ENCODE measurements at places on chromosomes 5 and 9. TPM values are rescaled to one million over a fixed set of nuclear protein-coding genes. Genes with fewer than 3 reads are reported as not detected.

DNA sequence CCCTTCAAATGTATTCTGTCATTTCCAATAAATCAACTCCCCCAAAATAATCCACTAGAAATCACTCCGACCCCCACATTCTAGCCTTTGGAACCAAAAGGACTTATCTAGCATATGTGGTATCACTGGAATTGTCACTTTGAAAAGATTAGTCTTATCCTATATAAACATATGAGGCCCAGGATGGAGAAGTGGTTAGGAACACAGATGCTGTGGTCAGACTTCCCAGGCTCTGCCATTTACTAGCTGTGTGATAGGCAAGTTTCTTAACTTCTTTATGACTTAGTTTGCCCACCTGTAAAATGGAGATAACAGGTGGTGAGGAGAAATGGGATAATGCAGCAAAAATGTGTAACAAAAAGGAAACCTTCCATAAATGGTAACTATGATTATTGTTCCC is 62.0 kb upstream of the GLRX start:
- H3K36me3 ChIP-seq: peaks cover 19% of the 10 kb centered on the region
- no peak for DNase-seq
- H3K27me3 ChIP-seq: no peaks in the 10 kb centered on the region
- no peak overlapping the region for H3K4me3 ChIP-seq

GRCh38 chr5:169712428-169712827 is 75.4 kb downstream of the DOCK2 start:
- H3K4me3 ChIP-seq: no peak overlapping the region
- no peaks in the 10 kb centered on the region for H3K27me3 ChIP-seq
- H3K36me3 ChIP-seq: no peaks in the 10 kb centered on the region

GRCh38 chr9:135949501-135950134 is 11.6 kb downstream of the UBAC1 start:
- peaks cover 16% of the 10 kb centered on the region for H3K4me1 ChIP-seq
- DNase-seq: no peak
- no peak overlapping the region for H3K4me3 ChIP-seq

DNA sequence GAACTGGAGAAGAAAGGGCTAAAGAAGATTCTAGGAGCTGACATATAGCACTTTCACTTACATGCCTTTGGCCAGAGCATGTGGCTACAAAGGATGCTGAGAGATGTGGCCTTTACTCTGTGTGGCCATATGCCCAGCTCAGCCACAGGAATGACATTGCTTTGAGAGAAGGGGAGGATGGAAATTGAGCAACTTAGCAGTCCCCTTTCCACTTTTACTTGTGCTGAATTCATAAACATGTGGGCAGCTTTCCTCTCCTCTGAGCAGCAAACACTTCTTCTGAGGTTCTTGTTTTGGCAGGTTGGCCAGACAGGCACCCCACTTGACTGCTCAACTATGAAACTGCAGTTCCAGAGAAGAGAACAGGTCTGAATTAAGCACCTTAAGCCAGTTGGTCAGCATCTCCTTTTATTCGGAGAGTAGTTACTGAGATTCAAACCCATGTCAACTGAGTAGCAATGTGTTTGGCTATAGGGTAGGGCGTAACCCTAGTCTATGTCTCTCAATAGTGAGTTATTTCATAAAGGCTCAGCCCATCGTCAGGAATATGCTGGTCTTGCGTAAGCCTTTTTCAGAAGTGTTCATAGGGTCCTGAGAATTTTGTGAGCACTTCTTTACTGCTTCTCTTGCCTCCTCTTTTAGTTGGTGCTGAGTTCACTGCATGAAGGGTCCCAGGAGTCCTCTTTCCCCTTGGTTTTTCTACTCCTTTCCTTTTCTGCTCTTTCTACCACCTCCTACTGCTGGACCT is 134.5 kb downstream of the PALM2AKAP2 start:
- no peaks in the 10 kb centered on the region for H3K27me3 ChIP-seq
- no peaks in the 10 kb centered on the region for H3K36me3 ChIP-seq
- peaks cover 17% of the 10 kb centered on the region for H3K4me1 ChIP-seq
- H3K27ac ChIP-seq: no peak overlapping the region
- no peak overlapping the region for H3K4me3 ChIP-seq
- DNase-seq: no peak

DNA sequence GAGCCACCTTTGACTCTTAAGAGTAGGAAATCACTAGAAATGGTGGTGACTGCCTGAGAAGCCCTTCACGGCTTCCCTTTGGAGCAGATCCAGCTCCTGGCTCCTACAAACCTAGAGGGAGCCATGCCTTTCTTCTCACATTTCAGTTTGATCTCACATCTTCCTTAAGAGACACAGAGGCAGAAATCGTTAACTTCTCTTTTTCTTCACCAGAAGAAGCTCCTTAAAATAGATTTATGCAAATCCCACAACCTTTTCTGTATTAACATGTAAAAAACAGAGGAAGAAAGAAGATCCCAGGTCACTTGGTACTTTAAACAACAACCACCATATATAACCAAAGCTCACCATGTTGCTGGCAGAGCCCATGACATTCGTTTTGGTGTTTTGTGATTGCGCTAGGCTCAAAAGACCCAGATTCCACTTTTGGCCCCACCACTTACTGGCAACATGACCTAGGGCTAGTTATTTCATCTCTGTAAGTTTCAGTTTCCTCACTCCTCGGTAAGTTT is 29.6 kb downstream of the PAX5 start:
- no peaks in the 10 kb centered on the region for H3K4me1 ChIP-seq
- peaks cover 58% of the 10 kb centered on the region for H3K27me3 ChIP-seq
- no peak for DNase-seq
- H3K36me3 ChIP-seq: no peaks in the 10 kb centered on the region

DNA sequence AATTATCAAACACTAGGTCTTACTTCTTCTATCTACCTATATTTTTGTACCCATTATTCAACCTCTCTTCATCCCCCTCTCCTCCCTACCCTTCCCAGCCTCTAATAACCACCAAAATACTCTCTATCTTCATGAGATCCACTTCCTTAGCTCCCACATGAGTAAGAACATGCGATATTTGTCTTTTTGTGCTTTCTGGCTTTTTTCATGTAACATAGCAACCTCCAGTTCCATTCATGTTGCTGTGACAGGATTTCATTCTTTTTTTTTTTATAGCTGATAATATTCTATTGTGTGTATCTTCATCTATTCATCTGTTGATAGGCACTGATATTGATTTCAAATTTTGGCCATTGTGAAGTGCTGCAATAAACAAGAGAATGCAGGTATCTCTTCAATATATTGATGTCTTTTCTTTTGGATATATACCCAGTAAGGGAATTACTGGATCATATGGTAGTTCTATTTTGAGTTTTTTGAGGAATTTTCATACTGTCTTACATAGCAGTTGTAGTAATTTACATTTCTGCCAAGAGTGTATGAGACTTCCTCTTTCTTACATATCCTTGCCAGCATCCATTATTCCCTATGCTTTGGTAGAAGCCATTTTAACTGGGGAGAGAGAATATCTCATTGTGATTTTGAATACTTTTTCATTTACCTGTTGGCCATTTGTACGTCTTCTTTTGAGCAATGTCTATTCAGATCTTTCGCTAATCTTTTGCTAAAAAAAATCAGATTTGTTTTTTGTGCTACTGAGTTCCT is 156.8 kb downstream of the DCP2 start:
- DNase-seq: no peak
- H3K27ac ChIP-seq: no peak overlapping the region
- H3K4me1 ChIP-seq: no peaks in the 10 kb centered on the region
- no peak overlapping the region for H3K4me3 ChIP-seq

Gene CREBRF
- 13.2 TPM for total RNA-seq

Gene GBGT1
- total RNA-seq: 8.1 TPM

Measured in chondrocyte (in vitro differentiated cells).